T-helper 2 cell treated with Interferon-gamma antibody and Interleukin-4, amounts not matched to agents 5 μg/mL and 100 μg/mL, for 36 hours (primary cell): ENCODE measurements at places on chromosomes 3 and 15.
A peak's percentile ranks its signal among the peaks of the same experiment; 100 is the strongest.

DNA sequence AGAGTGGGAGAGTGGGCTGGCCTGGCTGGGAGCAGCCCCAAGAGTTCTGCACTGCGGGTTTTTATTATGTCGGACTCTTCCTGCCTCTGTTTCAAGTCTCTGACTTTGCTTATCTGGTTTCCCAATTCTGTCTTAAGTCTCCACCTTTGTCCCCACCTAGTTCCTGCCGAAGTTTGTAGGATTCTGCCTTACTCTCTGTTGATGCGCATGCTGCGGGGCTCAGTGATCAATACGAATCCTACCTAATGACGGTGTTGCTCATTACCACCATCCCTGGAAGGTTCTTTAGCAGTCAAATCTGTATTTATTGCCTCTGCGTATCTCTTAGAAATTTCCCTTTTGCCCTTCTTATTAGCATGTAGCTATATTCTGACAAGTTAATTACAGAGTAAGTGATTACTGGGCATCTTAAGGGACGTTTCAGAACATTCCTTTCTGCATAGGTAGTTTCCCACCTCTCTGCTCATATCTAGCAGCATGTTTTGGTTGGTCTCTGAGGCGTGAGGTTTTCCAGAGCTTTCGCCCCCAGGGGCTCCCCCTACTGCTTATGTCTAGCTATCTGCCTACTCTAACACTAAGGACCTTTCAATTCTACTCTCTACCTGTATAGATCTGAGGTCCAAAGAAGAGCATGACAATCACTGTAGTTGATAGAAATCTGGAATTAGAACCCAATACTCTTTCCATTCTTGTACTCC is 236.0 kb upstream of the EIF1B start:
- no peak for DNase-seq

- no peak for DNase-seq
These were observed 972.8 kb downstream of the PLOD2 start for GRCh38 chr3:145188079-145188770.

DNA sequence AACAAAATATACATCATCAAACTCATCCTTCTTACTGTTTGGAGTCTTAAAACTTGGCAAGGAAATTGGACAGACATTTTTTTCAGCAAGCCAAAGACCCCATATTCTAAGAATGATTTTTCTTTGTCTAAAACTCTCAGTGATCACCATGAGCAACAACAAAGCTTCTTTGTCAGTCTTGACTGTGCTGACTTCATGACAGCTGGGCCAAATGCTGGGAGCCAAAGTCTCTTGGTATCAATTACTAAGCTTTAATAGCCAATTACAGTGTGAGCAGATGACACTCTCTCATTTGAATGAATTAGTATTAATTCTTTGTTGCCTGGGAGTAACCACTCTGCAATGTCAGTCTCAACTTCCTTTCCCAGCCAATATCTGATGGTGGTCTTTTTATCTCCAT is 48.1 kb upstream of the GK5 start:
- DNase-seq: no peak

- no peak for DNase-seq
These were observed 483.2 kb downstream of the RBMS3 start for GRCh38 chr3:29764041-29764440.

- no peak for DNase-seq
These were observed 53.4 kb upstream of the XRN1 start for GRCh38 chr3:142501004-142501926.

GRCh38 chr15:99472416-99473145 is 93.2 kb upstream of the MEF2A start:
- DNase-seq: no peak

DNA sequence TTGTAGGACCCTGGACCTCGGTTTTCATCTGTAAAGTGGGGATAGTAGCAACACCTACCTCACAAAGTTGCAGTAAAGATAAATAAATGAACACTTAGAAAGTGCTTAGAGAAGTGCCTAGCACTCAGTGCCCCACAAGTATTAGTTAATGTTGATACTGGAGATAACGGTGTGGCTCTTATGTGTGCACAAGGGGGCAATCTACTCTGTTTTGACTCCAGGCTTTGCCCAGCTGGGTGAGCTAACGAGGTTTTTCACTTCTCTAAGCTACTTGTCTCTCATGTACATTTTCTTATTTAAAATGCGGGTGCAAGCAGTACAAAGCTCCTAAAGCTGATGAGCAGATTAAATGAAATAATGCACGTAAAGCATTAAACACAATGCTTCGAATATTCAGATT is 193.5 kb upstream of the ICE2 start:
- no peak for DNase-seq

GRCh38 chr3:125381314-125381713 is 6.2 kb upstream of the ZNF148 start:
- no peak for DNase-seq

- no peak for DNase-seq
These were observed 311.3 kb downstream of the PLCL2 start for GRCh38 chr3:17195856-17196604.

- no peak for DNase-seq
These were observed 75.8 kb upstream of the UMPS start for GRCh38 chr3:124654470-124654845.

- no peak for DNase-seq
These were observed 509.0 kb upstream of the NECTIN3 start for GRCh38 chr3:110562621-110563020.

GRCh38 chr15:25849157-25849921 is 13.8 kb downstream of the ATP10A start:
- no peak for DNase-seq

GRCh38 chr3:141928631-141929270 is 52.3 kb downstream of the ATP1B3 start:
- no peak for DNase-seq

- DNase-seq: peak; percentile 14
These were observed at the start of gene P3H2 for GRCh38 chr3:190120269-190121060. TSS of gene P3H2 (minus strand) at chr3:190120897. CDS start at chr3:190120731, 166 bp downstream.

DNA sequence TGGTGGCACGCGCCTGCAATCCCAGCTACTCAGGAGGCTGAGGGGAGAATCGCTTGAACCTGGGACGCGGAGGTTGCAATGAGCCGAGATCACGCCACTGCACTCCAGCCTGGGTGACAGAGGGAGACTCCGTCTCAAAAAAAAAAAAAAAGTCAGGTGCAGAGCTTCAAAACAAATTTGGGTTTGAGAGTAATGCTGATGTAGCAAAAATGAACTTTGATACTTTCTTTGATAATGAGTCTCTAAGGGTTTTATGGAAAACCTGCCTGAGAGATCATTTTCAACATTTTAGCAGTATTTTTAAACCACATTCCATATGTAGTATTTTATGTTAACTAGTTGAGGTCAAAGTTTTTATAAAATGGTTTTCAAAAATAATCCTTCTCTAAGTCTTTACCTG is 14.5 kb downstream of the EIF5A2 start:
- DNase-seq: no peak

DNA sequence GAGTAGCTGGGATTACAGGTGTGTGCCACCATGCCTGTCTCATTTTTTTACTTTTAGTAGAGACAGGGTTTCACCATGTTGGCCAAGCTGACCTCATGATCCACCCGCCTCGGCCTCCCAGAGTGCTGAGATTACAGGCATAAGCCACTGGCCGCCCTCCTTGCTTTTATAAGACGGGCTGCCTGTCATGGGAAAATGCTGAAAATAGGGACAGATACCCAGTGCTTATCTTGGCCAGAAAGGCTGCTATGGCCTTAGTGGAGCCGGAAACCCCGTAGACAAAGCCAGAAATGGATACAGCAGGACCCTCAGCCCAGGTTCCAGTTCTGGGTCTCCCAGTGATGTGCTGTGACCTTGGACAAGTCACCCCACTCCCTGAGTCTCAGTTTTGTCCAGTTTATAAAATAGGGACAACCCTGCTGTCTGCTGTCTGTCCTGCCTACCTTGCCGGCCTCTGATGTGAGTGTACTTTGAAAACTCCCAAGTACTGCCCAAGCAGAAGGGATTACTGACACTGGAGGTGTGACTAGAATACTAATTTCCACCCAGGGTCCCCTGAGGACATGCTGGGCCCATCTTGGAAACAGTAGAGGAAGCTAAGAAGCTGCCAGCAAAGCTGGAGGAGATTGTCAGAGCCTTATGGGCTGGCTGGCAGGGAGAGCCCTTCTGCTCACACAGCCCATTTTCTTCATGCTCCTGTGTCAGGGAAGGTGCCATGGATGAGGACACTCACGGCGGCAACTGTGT is 59.6 kb downstream of the BDH1 start:
- DNase-seq: no peak

- no peak for DNase-seq
These were observed 98.9 kb upstream of the TJP1 start for GRCh38 chr15:29921130-29921601.

GRCh38 chr3:152051501-152052404 is 178.3 kb downstream of the SUCNR1 start:
- no peak for DNase-seq

DNA sequence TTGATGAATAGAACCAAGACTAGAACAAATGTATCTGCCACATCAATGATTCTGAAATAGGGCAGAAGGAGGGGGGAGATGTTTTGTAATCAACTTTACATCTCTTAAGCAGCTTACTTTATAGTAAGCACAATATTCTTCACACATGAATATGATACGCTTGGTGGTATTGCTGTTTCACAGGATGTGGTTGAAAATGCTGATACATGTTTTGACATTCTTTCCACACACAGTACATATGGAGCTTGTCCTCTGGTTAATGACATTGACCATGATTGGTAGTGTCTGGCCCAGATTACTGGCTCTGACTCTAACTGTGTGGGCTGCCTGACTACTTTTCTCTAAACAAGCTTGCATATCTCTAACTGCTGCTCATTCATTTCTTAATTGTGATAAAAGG is 168.9 kb downstream of the KLHL25 start:
- peak; percentile 62 for DNase-seq

DNA sequence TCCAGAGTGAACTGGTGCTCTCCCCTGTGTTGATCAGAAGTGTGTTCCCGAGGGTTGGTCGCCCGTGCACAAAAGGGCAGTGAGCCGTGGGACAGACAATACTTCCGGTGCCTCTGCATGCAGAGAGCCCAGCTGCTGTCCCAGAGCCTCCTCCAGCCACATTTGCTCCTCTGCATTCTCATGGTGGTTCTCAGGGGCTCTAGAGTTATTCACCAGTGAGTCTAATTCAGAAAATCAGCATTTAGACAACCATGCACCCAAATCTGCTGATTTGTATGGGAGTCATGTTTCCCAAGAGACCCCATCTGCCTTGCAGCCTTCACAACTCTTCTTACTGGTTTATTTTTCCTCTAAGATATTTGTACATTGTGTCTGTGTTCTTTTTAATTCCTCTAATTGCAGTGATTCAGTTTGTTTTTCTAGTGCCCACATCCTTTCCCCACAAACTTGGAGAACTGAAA is 107.0 kb upstream of the SPRED1 start:
- no peak for DNase-seq

DNA sequence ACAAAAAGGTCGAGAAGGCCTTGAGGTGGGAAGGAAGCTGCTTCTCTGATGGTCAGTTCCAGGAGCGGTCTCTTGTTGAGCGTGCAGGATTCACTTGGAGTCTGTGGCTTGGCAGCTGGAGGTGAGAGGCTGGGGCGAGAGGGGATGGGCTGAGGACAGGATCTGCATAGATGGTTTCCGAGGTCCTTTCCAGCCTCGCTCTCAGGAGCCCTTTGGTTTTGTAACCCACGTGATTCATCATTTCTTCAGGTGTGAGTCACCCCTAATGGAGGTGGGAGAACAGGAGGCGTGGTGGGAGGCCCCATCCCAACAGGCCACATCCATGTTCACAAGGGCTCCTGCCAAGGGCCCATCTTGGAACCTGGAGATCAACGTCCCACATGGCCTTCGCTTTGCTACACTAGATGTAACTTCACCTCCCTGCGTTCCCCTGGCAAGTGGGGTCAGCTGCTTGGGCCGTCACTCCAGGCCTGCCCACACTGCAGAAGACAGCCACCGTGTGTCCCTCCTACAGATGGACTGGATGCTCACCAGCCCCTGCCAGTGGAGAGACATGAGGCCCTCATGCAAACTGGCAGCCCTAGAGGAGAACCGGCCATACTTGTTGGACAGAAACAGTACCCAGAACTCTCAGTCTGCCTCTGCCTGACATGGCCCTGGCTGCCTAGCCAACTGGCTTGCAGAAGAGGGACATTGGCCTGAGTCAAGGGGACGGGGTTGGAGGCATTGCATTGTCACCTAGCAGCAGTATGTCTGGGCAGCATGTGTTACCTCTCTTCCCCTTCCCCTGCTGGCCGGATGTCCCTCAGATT is 1.6 kb upstream of the PCSK6 start:
- no peak for DNase-seq

GRCh38 chr3:195168009-195168762 is 102.8 kb downstream of the XXYLT1 start:
- DNase-seq: no peak

DNA sequence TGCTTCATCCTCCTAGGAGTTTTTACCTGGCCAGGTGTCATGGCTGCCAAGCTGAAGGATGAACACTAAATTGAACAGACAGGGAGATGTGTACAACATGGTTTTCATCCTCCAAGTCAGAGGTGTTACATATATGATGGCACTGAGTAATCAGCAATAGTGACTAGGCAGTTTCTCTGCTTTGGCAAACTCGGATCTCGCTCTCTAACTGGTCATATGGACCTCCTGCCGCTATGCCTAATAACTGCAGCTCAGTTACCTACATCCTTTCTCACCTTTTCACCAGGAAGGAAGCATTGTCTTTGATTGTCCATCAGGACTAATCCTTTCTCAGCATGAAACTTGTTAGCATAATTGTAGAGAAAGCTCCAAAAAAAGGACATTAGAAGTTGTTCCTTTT is 175.9 kb upstream of the PLSCR5 start:
- DNase-seq: no peak

GRCh38 chr15:64536244-64536836 is 76.0 kb downstream of the ZNF609 start:
- peak; percentile 29 for DNase-seq

GRCh38 chr3:171459942-171460724 is at the start of gene TNIK:
TSS of gene TNIK (minus strand) at chr3:171460405. CDS start at chr3:171460063, 342 bp downstream.
- peak; percentile 93 for DNase-seq

GRCh38 chr3:136437043-136437442 is 186.9 kb downstream of the PCCB start:
- no peak for DNase-seq

GRCh38 chr3:130569461-130570365 is 52.7 kb downstream of the COL6A6 start:
- no peak for DNase-seq

DNA sequence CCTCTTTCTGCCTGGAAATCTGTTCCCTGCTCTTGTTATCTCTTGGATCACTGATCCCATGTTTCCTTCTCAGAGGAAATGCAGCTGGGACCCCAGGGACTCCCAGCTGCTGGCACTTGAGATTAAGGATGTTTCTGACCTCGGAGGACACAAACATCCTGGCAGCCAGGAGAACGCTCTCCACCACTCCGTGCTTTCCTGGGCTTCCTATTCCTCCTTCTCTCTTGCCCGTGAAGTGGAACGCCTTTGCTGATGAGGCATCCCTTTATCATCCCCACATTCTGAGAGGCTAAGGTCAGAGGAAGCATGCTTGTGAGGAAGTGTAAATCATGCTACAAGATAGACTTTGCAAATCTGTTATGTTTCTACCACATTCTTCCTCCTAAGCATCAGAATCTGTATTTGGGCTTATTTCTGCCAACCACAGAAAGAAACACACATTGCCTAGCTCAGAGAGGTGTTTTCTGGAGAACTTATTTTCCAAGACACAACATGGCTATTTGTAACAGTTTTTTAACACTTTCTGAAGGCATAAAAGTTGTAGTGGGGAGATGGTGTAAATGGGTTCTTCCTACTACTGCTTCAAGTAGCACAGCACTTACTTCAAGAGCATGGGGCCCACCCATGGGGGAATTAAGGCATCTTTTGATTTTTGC is 25.6 kb upstream of the LDHAL6B start:
- DNase-seq: no peak
